ENCODE measurements at places on chromosomes 13 and 19. TPM values are rescaled to one million over a fixed set of nuclear protein-coding genes. Genes with fewer than 3 reads are reported as not detected.

GRCh38 chr13:112870051-112870331 is 99.0 kb upstream of the MCF2L start:
- no peak for DNase-seq

- no peak for DNase-seq
These were observed 1.2 kb downstream of the ALKBH7 start for GRCh38 chr19:6373813-6374108.

DNA sequence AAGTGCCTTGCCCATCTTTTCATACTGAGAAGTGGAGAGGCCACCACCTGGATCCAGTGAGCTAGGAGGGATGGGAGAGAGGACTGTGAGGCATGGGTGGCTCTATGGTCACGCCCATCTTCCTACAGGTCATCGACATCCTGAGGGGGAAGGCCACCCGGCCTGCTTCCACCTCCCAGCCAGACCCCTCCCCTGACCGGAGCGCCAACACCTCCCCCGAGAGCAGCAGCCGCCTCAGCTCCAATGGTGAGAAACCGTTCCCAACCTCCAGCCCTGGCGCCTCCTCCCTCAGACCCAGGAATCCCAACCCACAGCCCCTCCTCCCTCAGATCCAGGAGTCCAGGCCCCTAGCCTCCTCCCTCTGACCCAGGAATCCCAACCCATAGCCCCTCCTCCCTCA is 10.1 kb downstream of the BCL3 start:
- DNase-seq: no peak

DNA sequence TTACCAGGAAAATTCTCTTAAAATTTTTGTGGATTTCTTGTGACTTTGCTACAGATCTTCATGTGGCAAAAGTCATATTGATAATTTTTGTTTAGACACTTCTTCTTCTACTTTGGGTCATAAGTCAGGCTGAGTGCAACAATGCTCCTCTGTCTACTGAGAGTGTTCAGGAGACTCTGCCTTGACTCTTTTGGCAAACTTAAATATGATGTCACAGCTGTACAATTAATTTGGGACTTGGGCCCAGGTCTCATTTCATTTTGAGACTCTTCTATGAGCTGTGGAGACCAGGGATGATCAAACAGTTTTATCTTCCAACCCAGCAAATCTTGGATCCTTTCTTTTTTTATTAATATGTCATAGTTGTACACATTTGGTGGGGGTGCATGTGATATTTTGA is 19.7 kb upstream of the IPO5 start:
- DNase-seq: no peak

DNA sequence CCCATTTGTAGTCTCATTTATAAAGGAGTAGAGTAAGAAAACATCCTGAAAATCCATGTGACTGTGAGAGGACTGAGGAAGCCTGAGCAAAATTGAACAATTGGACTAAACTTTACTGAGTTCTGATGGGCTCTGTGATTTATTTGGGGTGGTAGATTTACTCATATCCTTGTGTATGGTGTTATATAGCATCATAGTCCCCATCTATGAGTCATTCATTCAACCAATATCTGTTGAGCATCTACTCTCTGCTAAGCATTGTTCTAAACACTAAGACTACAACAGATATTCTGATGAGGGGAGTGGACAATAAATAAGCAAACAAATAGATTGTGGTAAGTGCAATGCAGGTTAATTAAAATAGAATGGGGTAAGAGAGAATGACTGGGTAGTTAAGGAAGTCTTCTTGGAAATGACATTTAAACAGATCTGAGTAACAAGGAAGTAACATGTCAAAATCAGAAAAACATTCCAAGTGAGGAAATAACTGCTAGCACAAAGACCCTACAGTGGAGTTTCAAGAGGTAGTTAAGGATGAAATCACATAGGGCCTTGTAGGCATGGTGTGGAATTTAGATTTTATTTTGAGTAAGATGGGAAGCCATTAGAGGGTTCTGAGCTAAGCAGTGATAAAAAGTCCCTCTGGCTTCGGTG is 36.3 kb upstream of the MLNR start:
- no peak for DNase-seq

GRCh38 chr19:51779181-51779580 is 15.8 kb upstream of the FPR3 start:
- DNase-seq: no peak

GRCh38 chr19:1752757-1753728 is at the start of gene ONECUT3:
Gene ONECUT3 (plus strand): TSS chr19:1753506. CDS start chr19:1753663, 157 bp downstream.
- DNase-seq: no peak

DNA sequence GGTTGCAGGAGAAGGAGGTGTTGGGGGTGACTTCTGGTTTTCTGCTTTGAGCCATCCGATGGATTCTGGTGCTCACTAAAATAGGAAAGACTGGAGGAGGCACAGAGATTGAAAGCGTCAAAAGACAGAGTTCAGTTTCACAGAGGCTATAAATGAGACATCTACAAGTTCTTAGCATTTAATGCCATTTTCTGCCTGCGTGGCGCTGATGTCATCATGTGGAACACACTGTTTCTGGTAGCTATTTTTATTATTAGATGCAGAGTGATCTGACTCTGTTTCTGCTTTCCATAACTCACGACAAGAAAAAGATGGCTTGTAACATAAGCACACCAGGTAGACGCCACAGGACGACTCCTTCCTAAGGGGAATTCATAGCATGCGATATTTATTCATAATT is 3.3 kb upstream of the SLC39A3 start:
- no peak for DNase-seq

- DNase-seq: no peak
These were observed 3.0 kb upstream of the IGFL1 start for GRCh38 chr19:46226438-46226973.

- peak; percentile 94 for DNase-seq
These were observed 33.9 kb downstream of the PDE4A start for GRCh38 chr19:10454267-10454666.

GRCh38 chr19:54493967-54494585 is 8.6 kb upstream of the LAIR2 start:
- no peak for DNase-seq

GRCh38 chr13:45055198-45055901 is 65.0 kb upstream of the GTF2F2 start:
- peak; percentile 4 for DNase-seq

- DNase-seq: no peak
These were observed 2.3 kb downstream of the ENOX1 start for GRCh38 chr13:43784496-43784895.

DNA sequence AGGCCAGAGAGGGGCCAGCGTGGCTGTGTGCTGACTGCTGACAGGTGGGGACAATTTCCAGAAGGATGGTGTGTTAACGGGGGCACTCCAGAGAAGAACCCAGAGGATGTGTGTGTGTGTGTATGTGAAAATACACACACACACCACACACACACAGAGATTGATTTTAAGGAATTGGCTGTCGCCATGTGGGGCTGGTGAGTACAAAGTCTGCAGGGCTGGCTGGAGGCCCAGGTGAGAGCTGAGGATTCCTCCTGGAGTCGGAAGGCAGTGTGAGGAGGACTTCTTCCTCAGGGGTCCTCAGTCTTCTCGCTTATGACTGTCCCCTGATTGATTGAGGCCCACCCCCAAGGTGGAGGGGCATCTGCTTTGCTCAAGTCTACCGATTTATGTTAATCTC is 7.6 kb upstream of the GJB6 start:
- no peak for DNase-seq

- DNase-seq: no peak
These were observed 15.2 kb upstream of the F2RL3 start for GRCh38 chr19:16873594-16873993.

DNA sequence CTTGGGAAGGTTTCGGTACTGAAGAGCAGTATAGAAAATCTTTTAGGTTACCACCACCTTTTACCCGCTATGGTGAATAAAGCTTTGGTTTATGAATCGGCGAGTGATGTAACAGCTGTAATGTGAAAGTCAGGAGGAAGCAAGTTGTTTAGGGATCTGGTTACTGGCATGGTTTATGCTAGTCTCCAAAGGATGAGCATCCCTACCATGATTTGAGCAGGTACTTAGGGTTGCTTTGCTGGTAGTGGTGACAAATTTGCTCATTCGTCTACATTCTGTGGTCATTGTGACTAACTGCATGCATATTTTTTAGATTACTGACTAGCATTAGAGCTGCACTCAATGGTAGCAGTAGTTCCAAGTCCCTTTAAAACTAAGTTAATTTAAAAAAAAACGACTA is 104.1 kb downstream of the FRY start:
- DNase-seq: no peak

DNA sequence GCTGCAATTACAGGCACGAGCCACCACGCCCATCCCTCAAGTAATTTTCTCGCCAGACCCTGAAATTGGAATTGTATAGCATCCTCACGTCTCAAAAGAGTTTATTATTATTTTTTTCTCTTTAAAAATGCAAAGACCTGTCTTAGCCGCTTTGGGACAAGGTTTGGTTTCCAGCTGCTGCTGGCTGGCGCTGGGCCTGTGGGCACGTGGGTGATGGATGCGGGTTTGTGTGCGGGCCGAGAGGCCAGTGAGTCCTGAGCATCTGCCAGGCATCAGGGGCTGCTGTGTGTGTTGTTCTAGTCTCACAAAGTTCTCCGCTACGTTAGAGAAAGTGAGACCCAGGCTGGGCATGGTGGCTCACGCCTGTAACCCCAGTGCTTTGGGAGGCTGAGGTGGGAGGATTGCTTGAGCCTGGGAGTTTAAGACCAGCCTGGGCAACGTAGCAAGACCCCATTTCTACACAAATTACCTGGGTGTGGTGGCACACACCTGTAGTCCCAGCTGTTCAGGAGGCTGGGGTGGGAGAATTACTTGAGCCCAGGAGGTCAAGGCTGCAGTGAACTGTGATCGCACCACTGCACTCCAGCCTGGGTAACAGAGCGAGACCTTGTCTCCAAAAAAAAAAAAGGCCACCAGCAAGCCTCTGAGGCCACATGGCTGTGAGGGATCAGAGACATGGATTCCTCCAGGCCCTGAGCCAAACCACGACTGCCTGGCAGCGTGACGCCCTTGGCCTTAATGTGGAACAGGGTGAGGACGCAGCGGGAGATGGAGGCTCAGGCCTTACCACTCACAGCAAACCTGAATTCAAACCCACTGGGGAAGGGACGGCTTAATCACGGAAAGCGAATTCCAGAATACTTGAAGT is 4.7 kb upstream of the TMPRSS9 start:
- no peak for DNase-seq

GRCh38 chr13:105127732-105128131 is 1407.7 kb downstream of the EFNB2 start:
- no peak for DNase-seq

DNA sequence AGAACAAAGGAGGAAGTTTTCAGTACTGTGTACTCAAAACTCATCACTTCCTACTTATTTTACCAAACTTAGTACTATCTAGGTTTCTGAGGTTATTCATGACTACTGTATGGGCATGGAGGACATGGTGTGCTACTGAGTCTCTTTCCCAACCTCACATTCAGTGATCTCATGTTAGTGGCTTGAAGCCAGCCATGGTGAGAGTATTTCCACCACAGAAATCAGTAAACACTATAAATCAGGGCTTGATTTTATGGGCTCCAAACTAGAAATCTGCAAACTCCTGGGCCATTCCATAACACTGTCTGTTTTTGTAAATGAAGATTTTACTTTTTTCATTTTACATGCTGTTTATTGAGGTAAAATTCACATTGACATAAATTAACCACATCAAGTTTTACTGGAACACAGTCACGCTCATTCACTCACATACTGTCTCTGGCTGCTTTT is 19.7 kb downstream of the MED26 start:
- DNase-seq: no peak

DNA sequence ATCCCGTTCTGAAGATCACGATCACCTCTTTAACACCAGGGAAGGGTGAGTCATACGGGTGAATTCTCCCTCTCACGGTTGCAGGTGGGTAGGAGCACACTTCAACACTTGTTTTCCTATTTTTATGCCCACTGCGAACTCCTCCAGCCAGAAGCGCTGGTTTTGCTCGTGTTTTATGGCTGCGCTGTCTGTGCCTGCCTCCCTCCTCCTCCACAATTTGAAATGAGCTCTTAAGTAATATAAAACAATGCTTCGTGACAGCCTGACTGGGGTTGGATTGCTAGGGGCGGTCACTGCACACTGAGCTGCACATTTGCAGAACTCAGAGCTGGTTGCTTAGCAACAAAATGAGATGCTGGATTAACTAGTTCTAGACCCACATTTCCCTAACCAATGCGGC is 12.9 kb downstream of the CCDC70 start:
- DNase-seq: peak; percentile 91

- peak; percentile 21 for DNase-seq
These were observed 44.9 kb downstream of the ZNF611 start for GRCh38 chr19:52689843-52690368.

- peak; percentile 70 for DNase-seq
These were observed 280.1 kb upstream of the TMTC4 start for GRCh38 chr13:100954430-100955305.

- DNase-seq: no peak
These were observed 12.1 kb downstream of the HCN2 start for GRCh38 chr19:601790-602189.

- DNase-seq: peak; percentile 70
These were observed 14.0 kb upstream of the GPR4 start for GRCh38 chr19:45615795-45616703.

GRCh38 chr19:42028304-42029216 is 34.5 kb upstream of the ATP1A3 start:
- DNase-seq: no peak

GRCh38 chr13:40981361-40981760 is 37.8 kb downstream of the ELF1 start:
- no peak for DNase-seq

DNA sequence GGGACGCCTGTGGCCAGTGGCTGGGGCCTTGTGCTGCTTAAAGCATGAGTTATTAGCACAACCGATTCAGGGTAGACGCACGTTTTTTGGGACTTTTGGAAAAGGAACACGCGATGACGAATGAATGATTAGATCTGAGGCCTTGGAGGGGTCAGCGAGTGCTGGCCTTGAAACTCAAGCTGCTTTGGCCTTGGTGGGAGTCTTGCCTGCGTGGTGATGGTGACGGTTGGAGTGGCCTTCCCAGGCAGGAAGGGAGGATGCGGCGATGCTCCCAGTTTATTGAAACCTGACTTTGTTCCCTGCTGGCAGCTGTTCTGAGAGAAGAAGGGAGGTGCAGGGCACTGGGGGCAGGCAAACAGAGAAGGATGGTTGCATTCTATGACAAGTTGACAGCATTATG is 63.1 kb upstream of the RNF113B start:
- DNase-seq: no peak

DNA sequence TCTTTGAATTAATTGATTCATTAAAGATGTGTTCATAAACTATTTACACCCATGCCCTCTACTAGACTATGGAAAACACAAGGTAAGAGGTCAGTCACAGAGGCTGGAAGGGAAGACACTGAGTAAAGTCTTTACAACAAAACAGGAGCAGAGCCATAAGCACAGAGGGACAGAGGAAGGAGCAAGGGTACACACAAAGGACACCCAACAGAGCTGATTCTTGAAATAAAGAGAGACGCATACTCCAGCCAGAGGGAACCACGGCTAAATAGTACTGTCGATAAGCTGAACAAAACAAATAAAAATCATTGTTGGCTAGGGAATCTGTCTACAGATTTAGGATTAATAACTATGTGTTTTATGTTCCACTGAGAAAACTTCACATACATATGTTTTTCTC is 289.2 kb downstream of the EFNB2 start:
- DNase-seq: peak; percentile 23

COL5A3 gene
- polyA plus RNA-seq: 5.9 TPM

FAAP24 gene
- 17.5 TPM for polyA plus RNA-seq

PSG2 gene
- not detected for polyA plus RNA-seq

ZFR2 gene
- 4.5 TPM for polyA plus RNA-seq

FCHO1 gene
- 18.4 TPM for polyA plus RNA-seq

NAT14 gene
- 95.6 TPM for polyA plus RNA-seq

NFIC gene
- 79.3 TPM for polyA plus RNA-seq

CLDND2 gene
- 1.6 TPM for polyA plus RNA-seq

CLDN10 gene
- polyA plus RNA-seq: 27.0 TPM

SLC6A16 gene
- 1.7 TPM for polyA plus RNA-seq

GNA15 gene
- 2.3 TPM for polyA plus RNA-seq

ADPRHL1 gene
- polyA plus RNA-seq: 133 TPM

GPR32 gene
- polyA plus RNA-seq: not detected

OR7G1 gene
- polyA plus RNA-seq: not detected
